ENCODE measurements at places on chromosomes 16 and 17. TPM values are rescaled to one million over a fixed set of nuclear protein-coding genes. Genes with fewer than 3 reads are reported as not detected.

DNA sequence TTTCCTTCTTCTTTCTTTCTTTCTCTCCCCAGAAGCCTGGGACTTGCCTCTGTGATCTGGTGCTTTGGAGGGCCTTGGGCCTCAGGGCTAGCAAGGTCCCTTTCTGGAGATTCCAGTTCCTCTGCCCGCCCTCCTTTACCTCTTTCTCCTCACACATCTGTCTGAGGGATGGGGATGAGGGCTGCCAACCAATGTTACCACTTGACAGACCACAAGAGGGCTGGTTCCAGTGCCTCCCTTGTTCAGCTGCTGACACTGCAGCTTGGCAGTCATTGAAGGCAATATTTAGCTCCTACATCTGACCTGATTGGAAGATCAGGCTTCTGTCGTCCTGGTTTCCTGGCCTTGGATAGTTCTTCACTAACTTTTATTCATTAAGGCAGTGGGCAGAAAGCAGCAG is 3.6 kb upstream of the ZNF652 start:
- DNase-seq: peak; percentile 25

DNA sequence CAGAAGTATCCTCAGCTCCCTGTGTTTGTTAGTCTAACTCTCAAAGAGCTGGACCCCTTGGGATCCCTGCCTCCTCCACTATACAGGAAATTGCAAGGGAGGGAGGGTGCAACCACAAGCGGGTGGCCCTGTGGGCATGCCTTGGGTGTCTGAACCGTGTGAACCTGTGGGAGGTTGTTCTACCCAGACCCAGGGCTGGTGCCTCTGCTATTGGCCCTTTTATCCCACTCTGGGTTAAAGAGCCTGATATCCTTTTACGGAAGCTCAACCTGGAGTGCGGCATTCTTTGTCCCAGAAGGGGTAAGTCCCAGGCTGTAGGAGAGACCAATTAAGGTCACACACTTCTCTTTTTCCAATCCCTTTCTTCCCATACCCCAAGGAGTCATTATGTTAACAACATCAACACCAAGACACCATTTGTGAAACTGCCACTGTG is 53.4 kb downstream of the ARSG start:
- DNase-seq: no peak

DNA sequence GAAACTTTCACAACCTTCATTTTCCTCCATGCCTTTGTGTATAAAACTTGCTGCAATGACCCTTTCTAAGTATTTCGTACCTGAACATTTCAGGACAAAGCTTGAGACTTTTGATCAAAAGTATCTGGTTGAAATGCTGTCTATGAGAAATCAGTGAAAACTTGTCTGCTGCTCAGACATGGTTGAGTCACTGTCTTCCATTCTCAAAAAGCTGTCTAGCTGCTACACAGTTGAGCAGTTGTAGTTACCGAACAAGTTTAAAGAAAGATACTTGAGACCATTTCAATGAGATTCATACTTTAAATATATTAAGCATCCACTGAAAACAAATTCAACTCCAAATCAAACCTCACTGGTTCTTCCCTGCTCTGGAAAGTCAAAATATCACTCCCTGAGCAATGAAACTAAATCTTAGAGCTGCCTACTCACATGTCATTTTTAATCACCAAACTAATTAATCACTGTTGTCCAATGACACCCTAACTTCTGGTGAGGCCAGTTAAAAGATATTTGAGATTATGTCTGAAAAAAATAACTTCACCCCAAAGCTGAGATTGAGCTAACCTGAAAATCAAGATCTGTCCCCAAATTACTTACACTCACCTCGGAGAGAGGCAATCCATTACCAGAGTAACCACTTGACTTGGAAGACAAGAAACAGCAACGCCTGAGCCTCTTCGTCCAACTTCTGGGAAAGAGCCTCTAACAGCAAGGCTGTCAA is 488 bp downstream of the TMEM100 start:
- no peak for DNase-seq

- peak; percentile 81 for DNase-seq
Measured at GRCh38 chr17:51118330-51119195, 2.1 kb downstream of the SPAG9 start.

DNA sequence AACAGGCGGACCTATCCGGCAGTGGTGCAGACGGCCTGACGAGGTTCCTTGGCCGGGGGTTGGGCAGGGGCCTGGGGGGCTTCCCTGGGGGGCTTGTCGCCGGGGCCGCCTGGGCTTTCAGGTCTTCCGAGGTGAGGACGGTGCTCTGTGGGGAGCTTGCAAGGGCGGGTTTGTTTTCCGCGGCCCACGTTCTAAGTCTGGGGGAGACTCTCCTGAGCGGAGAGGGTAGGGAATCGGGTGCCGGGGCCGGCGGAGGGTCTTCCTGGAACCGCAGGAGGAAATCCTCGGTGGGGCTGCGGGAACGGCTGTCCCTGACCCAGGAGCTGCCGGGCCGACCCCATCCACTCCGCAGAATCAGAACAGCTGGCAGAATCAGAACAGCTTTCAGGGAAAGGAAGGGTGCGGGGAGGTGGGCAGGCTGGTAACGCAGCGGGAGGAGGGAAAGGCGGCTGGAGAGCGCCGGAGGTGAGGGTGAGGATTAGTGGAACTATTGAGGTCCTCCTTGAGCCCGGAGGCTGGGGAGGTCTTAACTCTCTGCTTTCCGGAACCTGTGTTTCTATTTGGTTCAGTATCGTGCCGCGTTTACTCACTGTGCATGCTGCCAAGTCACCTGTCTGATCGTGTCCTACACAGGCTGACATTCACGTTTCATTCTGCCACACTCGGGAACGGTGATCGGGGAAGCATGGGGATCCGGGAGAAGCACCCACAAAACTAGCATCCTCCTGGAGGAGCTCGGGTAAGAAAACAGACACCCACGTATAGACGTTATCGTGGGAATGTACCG is 28.9 kb downstream of the CPSF4L start:
- peak; percentile 61 for DNase-seq

HS3ST3A1 gene
- not detected for total RNA-seq

BCAR1 gene
- total RNA-seq: 124 TPM

ELP5 gene
- total RNA-seq: 74.1 TPM

Data from G401 (cell line).